ENCODE measurements at places on chromosomes 5 and 9.

DNA sequence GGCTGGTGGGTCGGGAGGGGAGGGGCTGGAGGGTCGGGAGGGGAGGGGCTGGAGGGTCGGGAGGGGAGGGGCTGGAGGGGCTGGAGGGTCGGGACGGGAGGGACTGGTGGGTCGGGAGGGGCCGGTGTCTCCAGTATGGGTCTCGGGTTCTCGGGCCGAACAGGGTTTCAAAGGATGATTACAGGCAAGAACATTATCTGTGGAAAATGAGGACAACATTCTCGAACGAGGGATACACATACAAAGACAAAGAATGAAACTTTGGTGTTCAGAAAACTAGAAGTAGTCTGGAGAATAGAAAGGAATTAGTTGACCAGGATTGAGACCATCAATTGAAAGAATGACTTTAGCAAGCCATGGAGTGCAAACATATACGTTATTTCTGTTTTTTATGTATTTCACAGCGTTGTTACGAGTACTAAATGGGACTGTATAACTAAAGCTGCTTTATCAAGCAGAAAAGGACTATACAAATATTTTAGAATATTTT, 360 bp upstream of the ZCCHC10 start:
- no peak for DNase-seq

- DNase-seq = no peak
These were observed 2.0 kb upstream of the GARNL3 start for GRCh38 chr9:127262602-127263001.

- no peak for DNase-seq
These were observed 37.2 kb downstream of the ZMAT2 start for GRCh38 chr5:140737486-140737885.

DNA sequence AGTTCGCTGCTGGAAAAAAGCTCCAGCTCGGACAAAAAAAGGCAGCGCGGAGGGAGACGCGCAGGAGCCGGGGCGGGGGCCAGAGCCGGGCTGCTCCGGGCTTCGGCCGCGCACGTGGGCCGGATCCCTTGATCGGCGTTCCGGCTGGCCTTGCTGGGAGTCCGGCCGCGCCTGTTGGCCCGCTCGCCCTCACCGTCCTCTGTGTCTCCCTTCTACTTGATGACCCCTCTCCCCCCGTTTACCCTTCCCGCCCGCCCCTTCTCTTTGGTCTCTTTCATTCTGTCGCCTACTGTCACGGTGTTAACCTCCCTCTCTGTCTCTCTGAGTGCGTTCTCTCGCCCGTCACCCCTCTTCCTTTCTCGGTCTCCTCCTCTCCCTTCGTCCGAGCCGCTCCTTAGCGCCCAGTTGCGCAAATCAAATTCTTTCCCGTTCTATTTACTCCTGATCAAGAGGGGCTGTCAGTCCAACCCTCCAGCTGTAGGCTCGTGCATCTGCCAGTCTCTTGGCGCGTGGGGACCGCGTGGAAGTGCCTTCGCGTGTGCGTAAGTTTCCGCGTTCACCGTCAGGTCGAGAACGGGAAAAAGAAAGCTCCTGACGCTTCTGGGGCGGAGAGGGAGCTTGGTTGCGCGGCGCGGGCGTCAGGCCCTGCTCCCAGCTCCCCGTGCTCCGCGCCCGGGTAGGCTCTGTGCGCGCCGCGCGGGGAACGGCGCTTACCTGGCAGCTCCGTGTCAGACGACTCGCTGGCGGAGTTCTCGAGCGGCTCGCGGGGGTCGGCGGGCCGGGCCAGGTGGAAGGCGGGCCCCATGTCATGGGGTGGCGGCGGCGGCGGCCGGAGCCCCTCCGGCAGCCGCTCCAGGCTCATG, 798 bp downstream of the PITX1 start:
- peak; percentile 76 for DNase-seq

GRCh38 chr5:135034963-135035677, 1.1 kb upstream of the PITX1 start:
- peak; percentile 30 for DNase-seq

DNA sequence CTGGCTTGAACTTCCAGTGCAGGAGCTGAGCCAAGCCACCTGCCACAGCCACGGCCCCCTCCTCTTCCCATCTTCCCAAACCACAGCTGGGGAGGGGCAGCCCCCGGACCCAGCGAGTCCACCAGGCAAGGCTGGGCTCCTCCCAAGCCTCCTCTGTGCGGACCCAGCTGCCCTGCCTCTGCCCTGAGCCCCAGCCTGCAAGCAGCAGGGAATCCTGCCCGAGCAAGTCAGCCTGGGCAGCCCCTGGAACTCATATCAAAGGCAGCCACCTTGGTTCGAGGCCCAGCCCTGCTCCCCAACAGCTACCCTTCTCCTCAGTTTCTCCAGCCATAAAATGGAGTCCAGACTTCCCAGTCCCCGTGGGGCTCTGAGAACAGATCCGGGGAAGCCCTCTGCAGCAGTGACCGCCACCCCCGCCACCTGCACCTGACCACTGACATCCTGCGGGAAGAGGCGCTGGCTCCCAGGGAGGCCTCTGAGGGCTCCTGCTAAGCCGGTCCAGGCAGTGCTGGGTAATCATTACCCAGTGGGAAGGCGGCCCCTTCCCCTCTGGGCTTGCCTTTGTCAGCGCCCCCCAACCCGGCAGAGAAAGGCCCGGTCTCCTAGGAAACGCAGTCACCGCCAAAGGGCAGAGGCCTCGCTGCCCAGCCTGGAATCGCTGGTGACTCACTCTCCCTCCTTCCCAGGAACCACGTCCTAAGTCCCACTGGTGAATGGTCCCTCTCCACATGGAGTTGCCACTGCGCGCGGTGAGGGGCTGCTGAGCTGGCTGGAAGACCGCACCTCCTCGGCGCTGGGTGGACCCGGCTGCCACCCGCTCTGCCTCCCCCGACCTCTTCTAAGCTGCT, 1.5 kb downstream of the VAV2 start:
- DNase-seq = peak; percentile 80

DNA sequence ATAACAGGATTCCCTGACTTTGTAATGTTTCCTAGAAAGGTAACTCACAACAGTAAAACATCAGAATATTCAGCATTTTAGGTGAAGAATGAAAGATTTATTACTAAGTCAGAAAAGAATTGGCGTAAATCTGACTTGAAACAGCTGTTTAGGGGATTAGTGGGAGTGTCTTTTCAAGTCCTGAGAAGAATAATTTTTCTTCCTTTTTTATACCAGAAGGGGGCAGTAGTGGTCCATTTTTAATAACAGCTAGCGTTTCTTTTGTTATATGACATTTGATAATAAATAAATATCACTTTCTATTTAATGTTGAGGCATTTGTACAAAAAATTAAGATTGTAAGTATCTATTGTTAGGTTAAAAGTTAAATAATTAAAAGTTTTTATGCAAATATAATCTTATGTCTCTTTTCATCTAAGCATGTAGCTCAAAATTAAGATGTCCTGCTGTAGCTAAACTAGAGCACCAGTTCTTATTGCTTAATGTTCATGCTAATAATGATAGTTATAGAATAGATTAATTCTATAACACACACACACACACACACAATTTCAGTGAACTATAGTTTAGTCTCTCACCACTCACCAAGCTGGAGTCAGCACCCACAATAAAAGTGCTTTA, 258.7 kb upstream of the ARRDC3 start:
- DNase-seq = peak; percentile 72

GRCh38 chr5:386432-387341, 56.3 kb upstream of the EXOC3 start:
- peak; percentile 32 for DNase-seq

DNA sequence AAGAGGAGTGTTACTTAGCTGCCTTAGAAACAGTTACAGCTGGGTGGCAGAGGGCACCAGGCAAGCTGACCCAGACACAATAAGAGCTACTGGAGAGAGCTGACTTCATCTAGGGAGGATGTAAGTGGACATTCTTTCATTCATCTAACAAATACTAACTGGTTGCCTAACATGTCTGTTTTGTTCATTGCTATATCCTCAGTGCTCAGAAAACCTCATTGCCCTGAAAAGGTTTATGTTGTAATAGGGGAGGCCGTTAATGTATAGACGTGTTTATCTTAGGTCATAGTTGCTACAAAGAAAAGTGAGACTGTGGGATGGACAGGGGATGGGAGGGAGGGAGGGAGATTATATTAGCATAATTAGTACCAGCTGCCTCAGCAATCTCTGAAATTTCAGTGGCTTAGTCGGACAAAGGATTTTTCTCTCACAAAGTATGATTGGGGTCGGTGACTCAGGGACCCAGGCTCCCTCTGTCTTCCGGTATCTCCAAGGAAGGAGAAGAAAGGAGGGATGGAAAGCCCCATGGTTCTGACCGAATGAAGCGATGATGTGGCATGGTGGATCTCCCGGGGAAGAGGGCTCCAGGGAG, 2.6 kb upstream of the SNX18 start:
- DNase-seq = peak; percentile 44

DNA sequence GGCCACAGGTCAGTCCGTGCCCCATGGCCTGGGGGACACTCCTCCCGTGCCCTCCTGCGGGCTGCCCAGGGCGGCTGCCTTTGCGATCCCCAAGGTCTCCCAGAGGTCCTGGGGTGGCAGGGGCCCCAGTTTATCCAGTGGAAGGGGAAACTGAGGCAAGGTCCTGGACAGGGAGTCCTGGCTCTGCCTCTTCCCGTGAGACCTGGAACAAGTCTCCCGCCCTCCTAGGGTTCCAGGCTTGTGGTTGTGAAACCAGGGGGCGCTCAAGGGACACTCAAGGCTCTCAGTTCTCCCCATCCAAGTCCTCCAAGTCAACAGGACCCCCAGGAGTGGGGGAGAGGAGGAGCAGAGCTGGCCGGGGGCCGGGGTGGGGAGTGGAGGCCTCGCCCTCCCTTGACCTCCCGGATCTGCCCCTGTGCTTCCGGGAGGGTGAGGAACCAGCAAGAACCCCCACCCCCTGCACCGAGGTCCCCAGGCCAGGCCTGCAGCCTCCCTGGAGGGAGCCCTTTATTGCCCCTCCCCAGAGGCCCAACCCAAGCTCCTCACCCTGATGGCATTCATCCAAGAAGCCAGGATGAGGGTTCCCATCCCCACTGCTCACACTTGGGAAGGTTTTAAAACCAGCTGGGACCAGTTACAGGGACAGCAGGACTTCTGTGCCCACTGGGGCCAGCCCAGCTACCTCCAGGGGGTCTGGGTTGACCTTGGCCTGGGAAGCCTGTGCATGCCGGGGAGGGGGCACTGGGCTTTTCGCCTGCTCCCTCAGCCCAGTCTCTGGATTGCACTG, 24.7 kb upstream of the TMEM250 start:
- DNase-seq = peak; percentile 80

- no peak for DNase-seq
These were observed 209.9 kb downstream of the AOPEP start for GRCh38 chr9:94936419-94936818.

DNA sequence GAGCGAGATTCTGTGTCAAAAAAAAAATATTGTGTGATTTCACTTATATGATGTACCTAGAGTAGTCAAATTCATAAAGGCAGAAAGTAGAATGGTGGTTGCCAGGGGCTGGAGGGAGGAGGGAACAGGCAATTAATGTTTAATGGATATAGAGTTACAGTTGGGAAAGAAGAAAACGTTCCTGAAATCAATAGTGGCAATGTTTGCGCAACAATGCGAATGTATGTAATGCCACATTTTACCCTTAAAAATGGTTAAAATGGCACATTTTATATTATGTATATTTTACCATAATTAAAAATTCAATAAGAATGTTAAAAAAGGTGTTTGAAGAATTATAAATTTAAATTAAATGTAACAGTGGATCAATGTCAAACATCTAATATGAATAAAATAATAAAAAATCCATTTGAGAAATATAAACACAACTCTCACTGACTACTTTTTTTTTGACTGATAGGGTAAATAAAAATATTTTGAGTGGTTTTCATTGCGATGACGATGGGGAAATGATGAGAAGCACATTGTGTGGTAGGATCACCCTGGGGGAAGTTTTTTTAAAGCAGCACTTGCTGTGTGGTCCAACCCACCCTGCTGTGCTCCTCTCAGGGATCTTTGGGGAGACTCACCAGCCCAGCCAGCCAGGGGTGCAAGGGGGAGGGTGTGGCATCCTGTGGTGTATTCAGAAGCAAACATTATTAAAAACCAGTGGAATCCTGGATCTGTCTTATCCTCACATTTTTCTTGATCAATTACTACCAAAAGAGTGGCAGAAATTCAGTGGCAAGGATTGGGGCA, 4.3 kb downstream of the FYB1 start:
- DNase-seq = no peak

DNA sequence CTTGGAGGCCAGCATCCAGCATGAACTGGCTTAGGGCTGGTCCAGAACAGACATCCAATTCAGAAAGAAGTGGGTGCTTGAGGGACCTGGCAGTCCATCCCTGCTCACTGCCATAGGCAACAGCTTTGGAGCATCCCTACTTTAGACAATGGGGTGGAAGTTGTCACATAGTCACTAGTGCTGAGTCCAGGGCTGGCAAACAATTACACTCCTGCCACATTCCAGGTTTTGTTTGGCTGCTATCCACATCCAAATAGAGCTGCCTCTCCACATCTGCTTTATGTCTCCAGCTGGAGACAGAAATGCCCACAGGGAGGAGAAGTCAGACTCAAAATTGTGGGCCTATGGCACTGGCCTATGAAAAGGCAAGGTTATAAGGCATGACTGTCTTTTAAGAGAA, 7.0 kb downstream of the FSTL4 start:
- peak; percentile 79 for DNase-seq

DNA sequence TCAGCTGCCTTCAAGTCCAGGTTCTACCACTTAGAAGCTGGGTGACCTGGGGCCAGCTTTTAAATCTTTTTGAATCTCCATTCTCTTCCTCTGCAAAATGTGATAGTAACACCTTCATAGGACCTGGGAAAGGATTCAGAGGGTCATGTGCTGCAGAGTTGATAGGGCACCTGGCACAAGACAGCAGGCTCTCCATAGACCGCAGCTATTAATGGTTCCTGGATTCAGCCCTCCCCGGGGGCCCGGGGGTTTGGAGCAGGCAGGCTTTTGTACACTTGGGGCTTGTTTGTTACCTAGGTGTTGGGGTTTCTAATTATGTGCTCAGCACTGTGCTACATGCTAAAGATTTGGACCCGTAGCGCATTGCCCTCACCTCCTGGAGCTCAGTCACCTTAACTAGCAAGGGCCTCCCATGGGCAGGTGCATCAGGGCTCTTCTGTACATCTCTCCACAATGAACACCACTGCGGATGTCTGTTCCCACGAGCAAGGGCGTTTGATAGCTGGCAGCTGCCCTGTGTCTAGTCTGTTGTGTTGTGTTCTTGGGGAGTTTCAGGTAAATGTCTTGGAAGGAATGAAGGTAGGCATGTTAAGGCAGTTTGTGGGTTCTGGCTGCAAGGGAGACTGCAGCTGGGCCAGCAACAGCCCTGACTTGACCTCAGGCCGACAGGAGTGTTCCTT, 12.1 kb downstream of the PRRC2B start:
- DNase-seq = peak; percentile 66

DNA sequence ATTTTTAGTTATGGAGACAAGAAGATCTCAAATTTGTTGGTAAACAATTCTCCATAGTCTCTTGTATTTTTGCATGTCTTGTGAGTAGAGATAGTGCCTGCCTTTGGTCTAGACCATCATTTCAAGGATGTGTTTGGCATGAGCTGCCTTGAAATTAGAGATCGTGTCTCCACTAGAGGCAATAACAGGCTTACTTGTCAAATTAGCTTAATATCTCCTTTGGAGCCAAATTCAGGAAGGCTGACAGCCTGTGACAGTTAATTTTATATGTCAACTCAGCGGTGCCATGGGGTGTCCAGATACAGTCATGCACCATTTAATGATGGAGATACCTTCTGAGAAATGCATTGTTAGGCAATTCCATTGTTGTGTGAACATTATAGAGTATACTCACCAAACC, 24.8 kb upstream of the PRDM9 start:
- peak; percentile 26 for DNase-seq

GRCh38 chr9:4713849-4714248, 27.2 kb downstream of the AK3 start:
- DNase-seq = no peak

All from NCI-H69 (cell line).